ENCODE measurements at places on chromosomes 6 and 20.

DNA sequence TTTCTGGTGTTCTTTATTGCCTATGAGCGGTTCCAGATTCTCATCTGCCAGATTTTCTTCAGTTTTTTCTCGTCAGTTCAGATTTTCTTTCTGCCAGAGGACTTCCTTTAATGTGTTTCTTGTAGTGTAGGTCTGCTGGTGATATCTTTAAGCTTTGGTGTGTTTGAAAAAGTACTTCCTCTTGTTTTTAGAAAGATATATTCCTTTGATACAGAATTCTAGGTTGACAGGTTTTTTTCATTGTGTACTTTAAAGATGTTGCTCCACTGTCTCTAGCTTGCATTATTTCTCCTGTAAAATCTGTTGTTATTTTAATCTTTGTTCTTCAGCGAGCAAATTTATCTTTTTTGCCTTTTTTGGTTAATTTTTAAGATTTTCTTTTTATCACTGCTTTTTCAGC, 36.9 kb downstream of the ASXL1 start:
- DNase-seq: no peak

DNA sequence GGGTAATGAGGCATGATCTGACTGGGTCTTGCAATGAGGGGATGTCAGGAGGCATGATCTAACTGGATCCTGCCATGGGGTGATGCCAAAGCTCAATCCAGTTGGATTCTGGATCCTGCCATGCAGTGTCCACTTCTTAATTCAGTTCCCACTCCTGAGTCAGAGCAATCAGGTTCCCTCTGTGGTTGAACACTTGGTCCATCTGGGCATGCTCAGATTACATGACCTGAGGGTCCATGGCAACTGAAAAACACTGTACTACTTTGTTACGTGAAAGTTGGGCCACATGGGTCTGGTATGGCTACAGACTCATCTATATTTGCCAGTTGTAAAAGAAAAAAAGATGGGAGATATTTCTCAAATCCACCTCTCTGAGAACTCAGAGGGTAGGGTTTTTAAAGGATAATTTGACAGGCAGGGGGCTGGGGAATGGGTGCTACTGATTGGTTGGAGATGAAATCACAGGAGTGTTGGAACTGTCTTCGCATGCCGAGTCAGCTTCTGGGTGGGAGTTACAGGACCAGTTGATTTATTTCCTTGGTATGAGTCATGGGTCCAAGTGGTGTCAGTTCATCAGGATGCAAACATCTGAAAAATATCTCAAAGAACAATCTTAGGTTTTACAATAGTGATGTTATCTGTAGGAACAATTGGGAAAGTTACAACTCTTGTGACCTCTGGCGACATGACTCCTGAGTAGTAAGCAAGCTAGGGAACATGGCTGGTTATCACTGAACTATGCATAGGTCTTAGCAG, 21.6 kb downstream of the C6orf163 start:
- DNase-seq: no peak

- DNase-seq: no peak
Measured at GRCh38 chr20:46194409-46194808, 76.3 kb downstream of the CD40 start.

GRCh38 chr20:25859649-25860530, 163.2 kb upstream of the ZNF337 start:
- peak; percentile 86 for DNase-seq

DNA sequence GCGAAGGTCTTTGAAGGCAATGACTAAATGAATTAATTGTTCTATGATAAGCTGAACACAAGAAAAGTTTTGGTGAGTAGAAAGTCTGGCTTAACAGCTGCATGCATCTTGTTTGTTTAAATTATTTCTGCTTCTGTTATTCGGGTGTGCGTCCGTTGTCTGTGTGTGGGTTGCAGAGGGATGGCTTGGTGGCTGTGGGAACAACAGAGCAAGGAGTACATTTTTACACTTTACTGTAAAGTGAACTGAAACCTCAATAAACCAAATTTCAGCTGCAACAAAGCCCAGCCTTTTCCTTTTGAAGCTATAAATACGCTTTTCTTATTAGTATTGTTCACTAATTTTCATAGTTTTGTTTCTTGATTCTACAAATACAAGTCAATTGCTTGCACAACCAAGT, 3.5 kb upstream of the LAMP5 start:
- no peak for DNase-seq

DNA sequence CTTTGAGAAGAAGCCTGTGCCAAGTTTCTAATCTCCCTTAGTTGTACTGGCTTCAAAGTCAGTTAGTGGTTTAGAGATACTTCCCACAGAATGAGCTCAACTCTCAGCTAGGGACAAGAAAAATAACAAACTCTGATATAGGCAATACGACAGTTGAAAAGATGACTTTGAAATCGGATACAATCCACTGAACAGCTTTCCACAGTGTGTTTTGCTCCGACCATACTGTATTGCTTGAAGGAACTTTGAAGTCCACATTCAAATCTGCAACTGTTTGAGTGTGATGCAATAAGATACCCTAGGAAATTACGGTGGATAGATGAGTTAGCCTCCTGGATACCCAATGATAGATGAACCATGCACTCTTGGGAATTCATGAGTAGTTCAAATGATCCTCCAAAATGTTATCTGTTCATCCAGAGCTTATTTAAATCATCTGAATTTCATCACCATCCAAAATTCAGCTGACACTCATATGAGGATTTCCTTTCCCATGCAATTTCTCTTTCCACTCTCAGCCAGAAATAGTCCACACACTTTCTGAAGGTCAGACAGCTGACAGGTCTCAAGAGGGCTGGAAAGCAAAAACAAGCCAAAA, 443.8 kb downstream of the HAO1 start:
- DNase-seq: no peak

DNA sequence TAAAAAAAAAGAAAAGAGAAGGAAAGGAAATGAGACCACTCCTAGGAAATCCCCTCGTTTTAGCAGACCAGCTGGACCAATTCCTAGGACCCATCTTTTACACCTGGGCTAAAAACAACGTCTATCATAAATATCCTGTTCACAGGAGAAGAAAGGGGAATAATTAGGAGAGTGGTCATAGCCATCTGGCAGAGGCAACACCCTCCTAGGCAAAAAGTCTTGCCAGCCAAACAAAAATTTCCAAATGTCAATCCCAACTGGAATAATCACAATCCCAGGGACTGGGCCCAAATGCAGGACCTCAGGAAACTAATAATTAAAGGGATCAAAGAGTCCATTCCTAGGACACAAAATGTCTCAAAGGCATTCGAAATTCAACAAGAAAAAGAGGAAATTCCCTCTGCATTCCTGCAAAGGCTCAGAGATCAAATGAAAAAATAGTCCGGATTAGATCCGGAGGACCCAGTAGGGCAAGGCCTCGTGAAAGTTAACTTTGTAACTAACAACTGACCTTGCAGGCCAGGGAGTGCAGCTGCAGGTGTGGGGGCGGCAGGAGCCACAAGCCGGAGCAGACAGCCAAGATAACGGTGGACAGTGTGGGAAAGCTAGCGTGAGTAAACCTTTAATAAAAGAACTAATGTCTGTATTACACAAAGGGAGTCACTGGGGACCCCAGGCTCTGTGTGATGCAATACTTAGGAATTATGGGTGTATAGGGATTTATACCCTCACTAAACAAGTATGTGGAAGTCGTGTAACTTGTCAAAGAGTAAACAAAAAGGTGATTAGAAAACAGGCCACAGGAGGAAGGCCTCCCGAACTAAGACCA, 11.7 kb downstream of the LCA5 start:
- no peak for DNase-seq

GRCh38 chr6:45702849-45703739, 312.6 kb downstream of the CLIC5 start:
- DNase-seq: no peak

GRCh38 chr6:166903500-166903899, 52.9 kb downstream of the RNASET2 start:
- DNase-seq: no peak

- DNase-seq: no peak
Measured at GRCh38 chr6:149915970-149916865, 6.7 kb downstream of the RAET1G start.

- DNase-seq: no peak
Measured at GRCh38 chr20:49480236-49480635, 2.2 kb downstream of the KCNB1 start.

- DNase-seq: no peak
Measured at GRCh38 chr20:1822564-1823449, 72.4 kb upstream of the SIRPA start.

- no peak for DNase-seq
Measured at GRCh38 chr6:87540539-87540938, 49.2 kb downstream of the RARS2 start.

DNA sequence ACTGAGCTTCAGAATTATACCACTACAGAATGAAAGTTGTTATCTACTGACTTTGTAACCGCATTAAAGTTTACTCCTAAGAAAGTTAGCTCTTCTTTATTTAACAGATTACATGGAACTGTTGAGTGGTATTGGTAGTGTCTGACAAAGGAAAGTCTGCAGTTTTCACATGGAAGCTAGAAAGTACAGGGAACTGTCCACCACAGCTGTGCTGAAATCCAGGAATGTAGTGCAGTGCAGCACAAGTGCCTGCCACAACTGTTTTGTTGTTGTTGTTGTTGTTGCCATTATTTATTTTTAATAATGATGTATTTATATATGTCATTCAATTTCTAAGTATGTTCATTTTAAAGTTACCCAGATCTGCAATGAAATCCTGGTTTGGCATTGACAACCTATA, 464.9 kb downstream of the TBC1D32 start:
- no peak for DNase-seq

GRCh38 chr6:167479901-167480648, 155.2 kb downstream of the TTLL2 start:
- DNase-seq: no peak

- no peak for DNase-seq
Measured at GRCh38 chr6:85675030-85675819, 32.5 kb upstream of the SYNCRIP start.

GRCh38 chr20:8401556-8401955, 269.5 kb downstream of the PLCB1 start:
- DNase-seq: no peak

DNA sequence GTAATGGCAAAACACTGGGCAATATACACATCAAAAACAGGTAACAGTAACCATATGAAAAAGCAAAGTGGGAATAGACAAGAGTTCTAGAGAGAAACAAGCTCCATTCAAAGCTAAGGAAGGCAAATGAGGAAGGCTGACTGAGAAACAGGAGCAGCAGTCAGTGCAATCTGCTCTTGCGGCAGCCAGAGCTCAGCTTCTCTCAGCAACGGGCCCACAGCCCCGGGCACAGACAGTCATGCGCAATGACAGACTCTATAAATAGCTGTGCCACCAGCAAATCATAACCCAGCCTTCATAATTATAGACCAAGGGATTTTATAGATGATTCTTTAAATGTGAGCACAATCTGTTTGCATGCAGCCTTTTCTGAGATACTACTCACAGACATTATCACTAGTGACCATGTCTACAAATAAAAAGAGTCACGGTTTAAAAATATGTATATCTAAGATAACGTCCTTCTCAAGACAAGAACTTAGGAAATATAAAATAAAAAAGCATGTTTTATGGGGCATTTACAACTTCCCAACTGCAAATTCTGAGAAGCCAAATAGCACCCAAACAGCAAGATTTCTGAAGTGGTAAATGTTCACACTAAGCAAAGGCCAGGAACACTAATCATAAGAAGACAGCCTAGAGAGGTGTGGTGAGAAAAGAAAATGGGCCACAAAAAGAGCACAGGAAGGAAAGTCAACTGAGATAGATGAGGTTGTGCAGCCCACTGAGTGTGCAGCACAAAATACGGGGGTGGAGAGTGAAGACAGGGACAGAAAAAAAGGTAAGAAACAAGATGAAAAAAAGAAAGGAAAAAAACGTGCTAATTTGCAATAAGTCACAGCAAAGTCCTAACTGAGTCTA, 39.9 kb upstream of the BEND6 start:
- DNase-seq: no peak

- DNase-seq: no peak
Measured at GRCh38 chr6:138640028-138640427, 133.5 kb upstream of the CCDC28A start.

- peak; percentile 33 for DNase-seq
Measured at GRCh38 chr6:104705095-104705707, 154.5 kb downstream of the HACE1 start.

DNA sequence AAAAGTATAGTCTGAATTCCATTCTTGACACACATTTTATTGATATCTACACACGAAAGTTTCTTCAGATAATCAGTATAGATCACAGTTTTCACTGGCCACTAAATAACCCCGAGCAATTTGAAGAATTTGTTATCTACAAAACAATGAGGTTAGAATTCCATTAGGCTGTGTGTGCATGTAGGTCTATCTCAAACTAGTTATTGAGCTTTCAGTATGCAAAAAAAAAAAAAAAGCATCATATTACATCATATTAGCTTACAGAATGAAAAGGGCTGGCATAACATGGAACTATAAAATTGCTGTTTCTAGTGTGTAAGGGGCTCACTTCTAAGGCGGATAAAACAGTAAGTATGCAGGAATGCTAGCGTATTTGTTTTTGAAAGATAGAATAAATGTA, 59.5 kb upstream of the ADGRG6 start:
- DNase-seq: no peak

DNA sequence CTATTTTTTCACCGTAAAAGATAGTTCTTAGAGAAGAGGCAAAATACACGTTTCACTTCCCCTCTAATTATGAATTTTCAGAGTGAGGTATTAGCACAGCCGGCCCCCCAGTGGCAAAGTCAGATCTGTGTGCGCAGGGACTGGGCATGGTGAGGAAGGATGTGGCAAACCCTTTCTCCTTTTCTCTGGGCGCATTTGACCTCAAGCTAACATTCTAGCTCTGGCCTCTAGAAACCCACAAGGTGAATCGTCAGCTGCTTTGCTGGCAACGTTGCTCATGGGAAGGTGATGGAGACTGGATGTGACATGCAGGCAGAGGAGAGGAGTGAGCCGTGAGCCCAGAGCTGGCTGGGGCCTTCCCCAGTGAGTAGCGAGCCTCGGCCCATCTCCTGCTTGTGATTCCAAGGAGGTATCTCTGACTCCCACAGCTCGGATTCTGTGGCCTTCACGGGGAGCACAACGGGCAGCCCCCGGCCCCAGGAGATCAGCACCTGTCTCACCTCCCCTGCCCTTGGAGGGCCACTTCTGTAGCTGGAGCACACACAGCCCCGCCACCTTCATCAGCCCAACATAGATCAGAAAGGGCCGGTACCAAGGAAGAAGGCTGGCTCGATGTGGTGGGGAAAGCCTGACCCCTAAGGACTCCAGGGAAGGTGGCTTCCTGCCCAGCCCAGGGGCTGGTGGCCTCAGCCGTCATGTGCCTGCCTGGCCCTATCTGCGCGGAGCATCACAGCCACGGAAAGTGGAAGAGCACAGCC, 152.8 kb downstream of the TAF4 start:
- no peak for DNase-seq

DNA sequence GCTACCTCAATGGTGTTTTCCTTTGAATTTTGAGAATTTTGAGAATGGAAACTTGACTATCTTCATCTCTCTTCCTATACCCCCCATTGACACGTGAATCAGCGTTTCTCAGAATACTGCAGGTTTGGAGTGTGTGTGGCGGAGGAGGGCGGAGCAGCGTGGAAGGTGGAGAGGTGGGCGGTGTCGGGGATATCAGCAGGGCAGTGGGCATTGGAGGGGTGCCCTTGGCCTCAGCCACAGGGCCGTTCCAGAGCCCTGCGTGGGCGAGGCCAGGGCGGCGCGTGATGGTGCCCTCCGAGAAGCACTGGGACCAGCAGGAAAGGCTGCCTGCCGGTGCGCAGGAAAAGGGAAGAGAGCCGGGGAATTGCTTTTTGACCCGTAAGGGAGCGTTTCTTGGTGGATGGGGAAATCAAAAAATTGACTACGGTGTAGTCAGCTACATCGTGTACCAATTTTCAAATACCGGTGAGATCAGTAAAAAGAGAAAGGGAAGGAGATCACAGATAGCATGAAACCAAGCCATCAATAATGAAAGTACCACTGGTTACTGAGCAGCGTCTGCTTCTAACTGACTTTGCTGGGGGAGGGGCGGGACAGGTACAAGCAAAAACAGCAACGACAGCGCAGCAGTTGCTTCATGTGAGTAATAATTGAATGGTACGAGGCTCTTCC, 82.7 kb upstream of the DUSP22 start:
- DNase-seq: peak; percentile 28
